ENCODE measurements at places on chromosomes 5 and 9. TPM values are rescaled to one million over a fixed set of nuclear protein-coding genes. Genes with fewer than 3 reads are reported as not detected.

Gene CCDC187
- total RNA-seq = not detected

Gene ANKRD33B
- total RNA-seq = 1.1 TPM

Gene DDX4
- total RNA-seq = not detected

Gene SLC9A3
- total RNA-seq = 1.9 TPM

Gene HMMR
- total RNA-seq = 64.8 TPM

DNA sequence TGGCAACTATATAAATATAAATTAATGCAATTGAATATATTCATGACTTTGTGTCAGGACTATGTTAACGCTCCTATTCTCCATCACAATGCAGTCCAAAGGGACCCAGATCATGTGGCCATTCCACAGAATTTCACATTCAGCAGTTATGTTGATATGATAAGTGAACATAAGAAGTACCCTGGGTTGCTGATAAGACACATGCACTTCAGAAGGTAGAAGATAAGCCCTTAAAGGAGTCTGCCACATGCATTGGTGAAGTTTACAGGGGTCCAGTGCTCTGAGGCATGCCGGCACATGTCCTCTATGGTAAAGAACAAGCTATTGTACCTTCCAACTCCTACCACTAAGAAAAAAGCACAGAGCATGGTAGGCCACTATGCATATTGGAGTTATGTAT, 76.4 kb downstream of the PHAX start:
- DNase-seq = no peak
- peaks cover 23% of the 10 kb centered on the region for H3K4me1 ChIP-seq
- H3K27me3 ChIP-seq = no peaks in the 10 kb centered on the region
- no peak overlapping the region for H3K27ac ChIP-seq
- no peaks in the 10 kb centered on the region for H3K36me3 ChIP-seq
- H3K4me3 ChIP-seq = no peak overlapping the region

GRCh38 chr5:143328589-143329220, 74.8 kb downstream of the NR3C1 start:
- no peak overlapping the region for H3K27ac ChIP-seq
- H3K4me3 ChIP-seq = no peak overlapping the region
- H3K4me1 ChIP-seq = no peaks in the 10 kb centered on the region
- H3K27me3 ChIP-seq = no peaks in the 10 kb centered on the region

- no peak overlapping the region for H3K27ac ChIP-seq
- peaks cover 5% of the 10 kb centered on the region for H3K4me1 ChIP-seq
- H3K4me3 ChIP-seq = no peak overlapping the region
- H3K36me3 ChIP-seq = no peaks in the 10 kb centered on the region
- DNase-seq = peak; percentile 21
These were observed 27.1 kb upstream of the MLLT3 start for GRCh38 chr9:20649381-20649780.

DNA sequence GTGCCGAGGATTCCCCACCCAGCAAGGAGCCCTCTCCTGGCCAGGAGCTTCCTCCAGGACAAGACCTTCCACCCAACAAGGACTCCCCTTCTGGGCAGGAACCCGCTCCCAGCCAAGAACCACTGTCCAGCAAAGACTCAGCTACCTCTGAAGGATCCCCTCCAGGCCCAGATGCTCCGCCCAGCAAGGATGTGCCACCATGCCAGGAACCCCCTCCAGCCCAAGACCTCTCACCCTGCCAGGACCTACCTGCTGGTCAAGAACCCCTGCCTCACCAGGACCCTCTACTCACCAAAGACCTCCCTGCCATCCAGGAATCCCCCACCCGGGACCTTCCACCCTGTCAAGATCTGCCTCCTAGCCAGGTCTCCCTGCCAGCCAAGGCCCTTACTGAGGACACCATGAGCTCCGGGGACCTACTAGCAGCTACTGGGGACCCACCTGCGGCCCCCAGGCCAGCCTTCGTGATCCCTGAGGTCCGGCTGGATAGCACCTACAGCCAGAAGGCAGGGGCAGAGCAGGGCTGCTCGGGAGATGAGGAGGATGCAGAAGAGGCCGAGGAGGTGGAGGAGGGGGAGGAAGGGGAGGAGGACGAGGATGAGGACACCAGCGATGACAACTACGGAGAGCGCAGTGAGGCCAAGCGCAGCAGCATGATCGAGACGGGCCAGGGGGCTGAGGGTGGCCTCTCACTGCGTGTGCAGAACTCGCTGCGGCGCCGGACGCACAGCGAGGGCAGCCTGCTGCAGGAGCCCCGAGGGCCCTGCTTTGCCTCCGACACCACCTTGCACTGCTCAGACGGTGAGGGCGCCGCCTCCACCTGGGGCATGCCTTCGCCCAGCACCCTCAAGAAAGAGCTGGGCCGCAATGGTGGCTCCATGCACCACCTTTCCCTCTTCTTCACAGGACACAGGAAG, 120.2 kb downstream of the RGS3 start:
- no peak for DNase-seq
- no peaks in the 10 kb centered on the region for H3K36me3 ChIP-seq
- no peaks in the 10 kb centered on the region for H3K27me3 ChIP-seq
- no peaks in the 10 kb centered on the region for H3K4me1 ChIP-seq

- no peaks in the 10 kb centered on the region for H3K27me3 ChIP-seq
- no peak overlapping the region for H3K4me3 ChIP-seq
- DNase-seq = peak; percentile 80
- H3K27ac ChIP-seq = peak overlapping the region; percentile 69
These were observed 204.8 kb downstream of the CDH9 start for GRCh38 chr5:26833596-26833995.

- DNase-seq = no peak
- H3K4me1 ChIP-seq = peaks cover 37% of the 10 kb centered on the region
- no peaks in the 10 kb centered on the region for H3K36me3 ChIP-seq
These were observed 66.6 kb downstream of the SERINC5 start for GRCh38 chr5:80189201-80189600.

DNA sequence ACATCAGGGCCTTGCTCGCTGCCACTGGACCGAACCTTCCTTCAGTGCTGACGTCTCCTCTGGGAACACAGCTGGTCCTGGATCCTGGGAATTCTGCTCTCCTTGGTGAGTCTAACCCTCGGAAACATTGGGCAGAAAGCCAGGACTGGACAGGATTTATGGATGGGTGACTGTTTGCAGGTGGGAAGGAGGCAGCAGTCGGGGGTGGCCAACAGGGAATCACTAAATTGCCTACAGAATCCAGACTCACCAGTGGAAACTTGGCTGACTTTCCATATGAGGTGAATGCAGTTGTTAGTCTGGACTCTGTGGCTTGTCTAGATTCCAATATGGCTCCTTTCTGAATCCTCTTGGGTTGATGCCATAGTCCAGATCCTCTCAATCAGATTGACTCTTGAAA, 203.1 kb downstream of the SAXO1 start:
- H3K4me3 ChIP-seq = no peak overlapping the region
- H3K4me1 ChIP-seq = no peaks in the 10 kb centered on the region
- H3K27me3 ChIP-seq = no peaks in the 10 kb centered on the region
- H3K27ac ChIP-seq = no peak overlapping the region
- no peak for DNase-seq
- no peaks in the 10 kb centered on the region for H3K36me3 ChIP-seq

DNA sequence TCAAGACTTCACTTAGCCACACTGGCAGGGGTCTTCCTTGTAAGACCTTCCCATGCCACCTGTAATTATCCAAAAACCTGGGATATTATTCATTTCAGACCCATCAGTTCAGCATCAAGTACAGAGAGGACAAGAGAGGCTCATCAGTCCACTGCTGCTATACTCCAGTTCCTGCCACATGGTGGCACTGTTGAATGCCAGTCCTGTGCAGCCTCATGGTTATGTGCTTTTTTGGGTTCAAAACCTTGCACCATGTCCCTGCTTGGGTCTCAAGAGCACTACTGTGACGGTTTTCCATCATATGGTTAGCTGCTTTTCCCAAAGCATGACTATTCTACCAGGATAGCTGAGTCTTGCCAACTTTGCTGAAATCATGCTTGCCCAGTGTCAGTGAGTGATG, 8.5 kb downstream of the PTGS1 start:
- DNase-seq = no peak
- H3K4me1 ChIP-seq = no peaks in the 10 kb centered on the region
- no peaks in the 10 kb centered on the region for H3K27me3 ChIP-seq
- no peaks in the 10 kb centered on the region for H3K36me3 ChIP-seq
- no peak overlapping the region for H3K27ac ChIP-seq
- H3K4me3 ChIP-seq = no peak overlapping the region

DNA sequence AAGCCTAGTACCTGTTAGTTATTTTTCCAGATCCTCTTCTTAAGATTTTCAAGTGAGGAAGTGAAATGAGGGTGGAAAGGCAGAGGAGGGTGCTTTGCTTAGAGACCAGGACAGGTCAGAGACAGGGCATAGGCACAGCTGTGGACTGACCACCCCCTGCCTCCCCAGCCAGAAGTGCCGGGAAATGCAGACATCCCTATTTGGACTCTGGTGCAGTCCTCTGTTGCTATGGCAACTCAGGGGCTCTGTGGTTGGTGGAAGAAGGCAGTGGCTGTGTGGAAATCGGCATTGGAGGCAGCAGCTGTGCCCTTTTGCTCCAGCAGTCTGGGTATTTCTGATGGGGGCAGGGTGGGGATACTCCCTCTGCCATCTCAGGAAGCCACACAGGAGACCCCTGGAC, 43.3 kb upstream of the NDFIP1 start:
- no peaks in the 10 kb centered on the region for H3K27me3 ChIP-seq
- H3K36me3 ChIP-seq = no peaks in the 10 kb centered on the region
- H3K27ac ChIP-seq = no peak overlapping the region
- no peak for DNase-seq
- peaks cover 12% of the 10 kb centered on the region for H3K4me1 ChIP-seq

DNA sequence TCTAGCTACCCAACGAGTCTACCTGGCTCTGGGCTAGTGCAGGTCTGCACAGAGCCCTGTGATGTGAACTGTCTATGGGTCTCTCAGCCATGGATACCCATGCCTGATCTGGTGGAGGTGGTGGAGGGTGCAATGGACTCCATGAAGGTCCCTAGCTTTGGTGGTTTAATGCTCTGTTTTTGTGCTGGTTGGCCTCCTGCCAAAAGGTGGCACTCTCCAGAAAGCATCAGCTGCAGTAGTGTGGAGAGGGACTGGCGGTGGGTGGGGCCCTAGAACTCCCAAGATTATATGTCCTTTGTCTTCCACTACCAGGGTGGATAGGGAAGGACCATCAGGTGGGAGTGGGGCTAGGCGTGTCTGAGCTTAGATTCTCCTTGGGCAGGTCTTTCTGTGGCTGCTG, 290.1 kb downstream of the AGTPBP1 start:
- H3K27me3 ChIP-seq = no peaks in the 10 kb centered on the region
- no peak overlapping the region for H3K4me3 ChIP-seq
- H3K36me3 ChIP-seq = no peaks in the 10 kb centered on the region

DNA sequence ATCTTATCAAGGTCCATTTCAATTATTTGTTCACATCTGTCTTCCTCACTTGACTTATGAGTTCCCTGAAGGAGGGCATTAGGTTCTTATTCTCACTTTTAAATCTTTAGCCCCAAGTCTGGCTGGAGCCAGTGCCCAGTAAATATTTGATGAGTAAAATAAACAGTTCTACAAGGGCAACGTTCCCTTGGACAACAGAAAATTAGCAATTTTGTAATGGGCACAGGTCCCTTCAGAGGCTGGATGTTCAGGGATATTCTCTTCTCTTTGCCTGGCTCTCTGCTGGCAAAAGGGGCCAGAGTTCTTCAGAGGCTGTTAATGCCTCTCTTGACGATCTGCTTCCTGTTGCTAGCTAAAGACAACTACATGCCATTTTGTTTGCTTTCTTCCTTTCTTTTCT, 149.7 kb downstream of the SEMA6A start:
- H3K36me3 ChIP-seq = no peaks in the 10 kb centered on the region
- DNase-seq = no peak
- no peak overlapping the region for H3K4me3 ChIP-seq
- no peaks in the 10 kb centered on the region for H3K4me1 ChIP-seq
- no peak overlapping the region for H3K27ac ChIP-seq

DNA sequence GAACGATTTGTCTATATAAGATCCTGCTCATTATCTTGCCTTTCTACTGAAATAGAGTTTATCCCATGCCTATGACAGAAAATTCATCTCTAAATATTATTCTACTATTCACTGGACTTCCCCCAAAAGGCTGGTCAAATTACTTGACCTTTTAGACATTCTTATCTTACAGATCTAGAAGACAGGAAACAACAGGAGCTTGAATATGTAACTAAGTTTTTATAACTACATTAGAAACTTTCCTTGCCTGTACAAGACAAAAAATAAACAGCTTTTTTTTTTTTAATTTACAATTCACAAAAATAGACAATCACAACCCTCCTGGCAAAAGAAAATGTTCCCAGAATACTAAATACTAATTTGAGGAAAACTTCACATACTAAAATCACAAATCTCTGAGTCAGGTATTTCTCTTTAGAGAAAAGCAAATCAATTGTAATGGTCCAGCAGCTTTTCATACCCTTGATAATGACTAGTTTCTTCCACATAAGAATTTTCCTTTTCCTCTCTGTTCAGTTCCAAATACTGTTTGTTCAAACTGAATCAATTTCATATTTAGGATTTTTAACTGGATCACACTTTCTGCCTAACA, 68.6 kb downstream of the MLLT3 start:
- peaks cover 27% of the 10 kb centered on the region for H3K4me1 ChIP-seq
- no peak overlapping the region for H3K4me3 ChIP-seq
- no peak overlapping the region for H3K27ac ChIP-seq
- H3K27me3 ChIP-seq = no peaks in the 10 kb centered on the region
- H3K36me3 ChIP-seq = no peaks in the 10 kb centered on the region

GRCh38 chr5:167716126-167716775, 575.2 kb upstream of the WWC1 start:
- no peak overlapping the region for H3K27ac ChIP-seq
- DNase-seq = no peak
- no peaks in the 10 kb centered on the region for H3K36me3 ChIP-seq
- peaks cover 35% of the 10 kb centered on the region for H3K4me1 ChIP-seq
- H3K4me3 ChIP-seq = no peak overlapping the region

GRCh38 chr5:115351356-115352195, 55.1 kb upstream of the CCDC112 start:
- H3K4me3 ChIP-seq = no peak overlapping the region
- H3K27me3 ChIP-seq = no peaks in the 10 kb centered on the region
- no peaks in the 10 kb centered on the region for H3K4me1 ChIP-seq
- no peak overlapping the region for H3K27ac ChIP-seq

Data from A673 (cell line).